Germinal center (tissue), 1 donor: ENCODE measurements at places on chromosomes 5 and 9.

GRCh38 chr5:107100121-107100520 lies 570.6 kb downstream of the EFNA5 start:
- no peak for DNase-seq

DNA sequence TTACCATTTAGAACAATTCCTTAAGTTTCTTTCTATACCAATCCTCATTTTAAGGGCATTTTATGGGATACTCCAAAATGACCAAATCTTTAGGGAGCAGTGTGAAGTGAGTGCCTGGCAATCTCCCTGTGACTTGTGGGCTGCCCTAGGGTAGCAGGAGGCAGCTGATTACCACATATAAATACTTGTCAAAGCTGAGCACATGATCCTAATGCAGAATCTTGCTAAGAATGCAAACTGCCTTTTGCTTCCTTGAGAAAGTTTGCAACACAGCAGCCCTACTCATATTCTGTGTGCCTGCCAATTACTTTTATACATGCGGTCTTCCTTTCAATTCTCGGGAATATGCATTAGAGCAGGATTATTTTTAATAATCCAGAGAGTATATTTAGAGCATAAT lies 18.2 kb upstream of the NREP start:
- DNase-seq, result no peak

DNA sequence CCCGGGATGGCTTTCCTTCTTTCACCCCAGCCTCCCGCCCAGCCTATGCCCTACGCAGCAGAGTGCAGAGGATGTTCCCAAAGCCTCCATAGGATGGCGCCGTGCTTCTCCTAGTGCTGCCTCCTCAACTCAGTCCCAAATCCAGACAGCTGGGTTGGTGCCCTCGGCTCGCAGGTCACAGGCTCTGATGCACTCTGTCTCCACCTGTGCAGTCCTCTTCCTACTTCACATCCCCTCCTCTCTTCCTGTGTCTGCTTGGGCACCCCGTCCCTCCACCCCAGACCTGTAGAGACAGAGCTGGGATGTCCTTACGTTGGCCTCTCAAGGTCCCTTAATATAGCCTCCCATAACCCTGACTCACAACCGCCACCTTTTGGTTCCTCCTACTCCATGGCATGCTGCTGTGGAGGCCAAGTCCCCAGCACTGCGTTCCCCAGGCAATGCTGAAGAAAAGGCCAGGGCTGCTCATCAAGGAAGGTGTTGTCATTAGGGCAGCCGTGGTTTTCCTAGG lies 314.4 kb downstream of the GADD45G start:
- DNase-seq, result peak; percentile 27

GRCh38 chr5:134073404-134073803 lies 41.1 kb upstream of the TCF7 start:
- no peak for DNase-seq

DNA sequence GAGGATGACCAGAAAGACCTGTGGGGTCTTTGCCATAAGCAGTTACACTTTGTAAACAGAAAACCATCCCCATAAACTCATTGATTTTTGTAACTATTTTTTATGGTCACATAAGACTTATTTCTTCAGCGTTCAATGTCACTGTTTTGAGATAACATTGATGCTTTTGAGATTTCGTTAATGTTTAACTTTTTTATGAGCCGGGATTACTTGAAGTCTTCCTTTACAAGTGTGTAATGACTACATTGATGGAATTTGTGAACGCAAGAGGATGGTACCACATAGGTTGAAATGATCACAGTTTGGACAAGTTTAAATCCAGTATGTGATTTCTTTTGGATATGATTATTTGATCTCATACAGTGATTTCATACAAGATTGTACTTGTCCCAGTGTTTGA lies 1.8 kb downstream of the SLC12A2 start:
- no peak for DNase-seq

GRCh38 chr5:158013939-158014338 lies 155.0 kb upstream of the CLINT1 start:
- peak; percentile 29 for DNase-seq

- peak; percentile 7 for DNase-seq
These were observed 46.8 kb upstream of the RNF20 start for GRCh38 chr9:101486693-101487442.

- DNase-seq, result peak; percentile 75
These were observed 2.3 kb downstream of the GDNF start for GRCh38 chr5:37837414-37838032.
